Activated T-cell treated with anti-CD3 and anti-CD28 coated beads for 24 hours (primary cell): ENCODE measurements at places on chromosomes 5 and 9.

DNA sequence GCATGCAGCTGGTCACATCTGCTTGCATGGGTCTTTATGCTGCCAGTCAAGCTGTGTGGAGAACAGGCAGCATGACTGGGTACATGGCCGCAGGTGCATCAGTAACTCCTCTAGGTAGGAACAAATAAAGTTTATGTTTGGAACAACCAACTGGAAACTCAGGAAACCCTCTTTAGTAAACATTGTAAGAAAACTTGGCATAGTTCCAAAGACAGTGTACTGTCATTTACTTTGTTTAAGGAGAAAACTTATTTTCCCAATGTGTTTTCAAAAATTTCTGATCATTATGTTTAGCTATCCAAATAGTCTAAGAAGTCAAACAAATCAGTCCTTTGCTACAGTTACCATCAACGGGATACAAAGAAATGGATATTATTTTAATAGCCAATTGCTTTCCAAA, 386.0 kb downstream of the CHSY3 start:
- no peak for DNase-seq

- DNase-seq, result no peak
Measured at GRCh38 chr5:145068721-145069120, 766.4 kb downstream of the PRELID2 start.

- DNase-seq, result no peak
Measured at GRCh38 chr5:139431706-139432105, 7.6 kb downstream of the DNAJC18 start.

GRCh38 chr5:143471666-143472464, 68.4 kb upstream of the NR3C1 start:
- DNase-seq, result no peak

GRCh38 chr9:78150312-78150982, 85.4 kb upstream of the CEP78 start:
- DNase-seq, result no peak

GRCh38 chr9:70578720-70579119, 164.3 kb upstream of the KLF9 start:
- DNase-seq, result no peak

- DNase-seq, result no peak
Measured at GRCh38 chr9:112007575-112008240, 111.1 kb downstream of the UGCG start.

DNA sequence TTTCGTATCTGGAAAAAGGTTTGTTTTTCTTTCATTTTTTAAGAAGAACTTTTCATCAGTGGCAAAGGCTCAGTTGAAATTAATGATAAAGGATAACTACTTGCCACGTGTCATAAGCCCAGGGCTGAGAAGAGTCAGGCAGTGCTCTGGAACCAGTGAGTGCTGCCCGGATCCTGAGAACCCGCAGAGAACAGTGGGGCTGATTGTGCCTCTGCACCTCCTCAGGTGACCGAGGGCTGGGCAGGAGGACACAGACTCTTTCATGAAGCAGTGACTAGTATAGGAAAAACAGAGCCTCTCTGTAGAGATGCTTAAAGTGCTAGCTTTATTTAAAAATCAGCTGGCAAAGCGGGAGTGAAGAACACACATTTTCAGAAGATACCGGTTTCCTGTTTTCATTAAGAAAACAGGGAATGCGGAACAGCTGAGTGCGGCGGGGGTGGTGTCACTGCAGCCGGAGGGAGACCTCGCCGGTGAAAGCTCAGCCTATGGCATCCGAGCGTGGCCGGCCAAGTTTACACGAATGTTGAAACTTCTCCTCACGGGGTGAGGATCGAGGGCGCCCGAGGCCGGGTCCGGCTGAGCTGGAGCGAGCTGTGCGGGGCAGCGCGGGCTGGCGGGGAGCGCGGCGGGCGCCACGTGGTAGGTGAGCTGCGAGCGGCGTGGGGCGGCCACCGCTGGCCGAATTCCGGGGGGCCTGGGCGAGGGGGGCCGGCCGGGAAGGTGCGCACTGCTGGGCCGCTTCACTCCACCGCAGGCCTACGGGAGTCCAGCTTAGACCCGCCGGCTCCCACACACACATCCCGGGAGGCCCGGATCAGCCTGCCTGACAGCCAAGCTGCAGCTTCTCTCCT, 134.7 kb upstream of the DMRT1 start:
- DNase-seq, result peak; percentile 0

- DNase-seq, result no peak
Measured at GRCh38 chr5:158739951-158740757, 359.6 kb downstream of the EBF1 start.

GRCh38 chr5:76404223-76405211, 1.4 kb downstream of the IQGAP2 start:
- peak; percentile 63 for DNase-seq

- no peak for DNase-seq
Measured at GRCh38 chr5:59361454-59361853, 532.1 kb downstream of the PDE4D start.

GRCh38 chr9:136485049-136486045, 2.5 kb upstream of the SEC16A start:
- DNase-seq, result peak; percentile 78

- no peak for DNase-seq
Measured at GRCh38 chr5:79436224-79436623, 77.7 kb downstream of the HOMER1 start.

GRCh38 chr5:149496166-149496565, 55.1 kb downstream of the CSNK1A1 start:
- DNase-seq, result no peak

DNA sequence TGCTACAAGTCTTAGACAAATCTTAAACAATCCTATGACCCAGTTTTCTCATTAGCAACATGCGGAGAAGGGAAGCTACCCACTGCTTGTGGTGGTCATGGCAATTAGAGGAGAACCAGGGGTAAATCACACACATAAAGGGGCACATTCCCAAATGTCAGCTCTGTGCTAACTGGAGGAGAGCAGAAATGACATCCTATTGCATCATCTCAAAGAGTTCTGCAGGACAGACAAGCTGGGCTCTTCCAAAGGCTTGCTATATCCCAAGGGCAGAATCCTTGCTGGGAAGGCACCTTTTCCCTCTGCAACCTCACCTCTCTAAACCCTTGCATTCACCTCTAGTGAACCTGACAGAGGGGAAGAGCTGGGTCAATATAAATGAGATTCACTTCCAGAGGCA, 17.0 kb upstream of the WWC1 start:
- no peak for DNase-seq

GRCh38 chr5:73280821-73281746, 108.1 kb downstream of the TMEM174 start:
- no peak for DNase-seq

GRCh38 chr5:65855766-65856315, 70.5 kb upstream of the ERBIN start:
- no peak for DNase-seq

GRCh38 chr9:138105123-138105415, 227.5 kb downstream of the CACNA1B start:
- DNase-seq, result no peak

DNA sequence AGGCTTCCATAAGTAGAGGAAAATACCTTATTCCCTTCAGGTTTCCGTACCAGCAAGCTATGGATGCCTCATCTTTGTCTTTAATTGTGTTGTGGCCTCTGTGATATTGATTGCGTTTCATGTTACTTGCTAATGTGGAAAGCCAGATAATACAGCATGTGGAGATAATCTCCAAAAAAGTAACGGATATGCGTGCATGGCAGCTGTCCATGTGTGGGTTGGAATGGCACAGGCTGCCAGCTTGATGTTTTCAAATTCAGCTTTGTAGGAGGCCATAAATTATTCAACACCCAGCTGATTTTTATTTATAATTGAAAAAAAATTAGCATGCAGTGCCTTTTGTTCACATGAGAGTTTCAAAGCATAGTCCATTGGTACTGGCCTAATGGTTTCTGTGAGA, 144.9 kb downstream of the GIN1 start:
- DNase-seq, result no peak

GRCh38 chr5:57442080-57442839, 40.4 kb downstream of the ACTBL2 start:
- no peak for DNase-seq

DNA sequence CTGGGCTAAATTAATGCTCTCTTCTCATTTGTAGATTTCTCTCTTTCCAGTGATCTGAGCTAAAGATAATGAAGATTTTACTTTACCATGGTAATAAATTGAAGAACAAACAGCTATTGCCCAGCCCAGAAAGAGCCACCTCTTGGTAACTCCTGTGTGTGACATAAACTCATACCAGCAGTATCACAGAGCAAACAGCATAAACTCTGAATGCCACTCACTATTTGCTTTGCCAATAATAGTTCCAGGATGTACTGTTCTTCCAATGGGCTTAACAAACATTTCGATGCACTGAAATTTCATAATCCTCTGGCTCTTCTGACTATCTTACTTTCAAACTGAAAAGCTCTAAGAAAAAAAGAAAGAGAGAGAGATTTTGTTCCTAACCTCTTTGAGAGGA, 69.8 kb upstream of the RASEF start:
- DNase-seq, result no peak

DNA sequence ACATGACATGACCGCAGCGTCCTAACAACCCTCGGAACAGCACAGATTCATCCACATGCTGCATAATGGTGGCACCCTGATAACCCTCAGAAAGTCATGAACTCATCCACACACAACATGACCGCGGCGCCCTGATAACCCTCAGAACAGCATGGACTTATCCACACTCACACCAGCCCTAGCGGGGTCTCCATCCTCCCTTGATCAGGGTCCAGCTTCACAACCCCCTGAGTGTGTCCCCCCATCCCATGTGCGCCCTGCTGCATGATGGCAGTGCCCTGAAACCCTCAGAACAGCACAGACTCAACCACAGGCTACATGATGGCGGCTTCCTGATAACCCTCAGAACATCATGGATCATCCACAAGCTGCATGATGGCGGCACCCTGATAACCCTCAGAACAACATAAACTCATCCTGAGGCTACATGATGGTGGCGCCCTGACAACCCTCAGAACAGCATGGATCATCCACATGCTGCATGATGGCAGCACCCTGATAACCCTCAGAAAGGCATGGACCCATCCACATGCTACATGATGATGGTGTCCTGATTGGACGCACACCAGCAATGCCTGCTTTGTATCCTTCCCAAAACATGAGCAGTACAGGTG, 28.3 kb downstream of the SLC6A3 start:
- DNase-seq, result no peak

DNA sequence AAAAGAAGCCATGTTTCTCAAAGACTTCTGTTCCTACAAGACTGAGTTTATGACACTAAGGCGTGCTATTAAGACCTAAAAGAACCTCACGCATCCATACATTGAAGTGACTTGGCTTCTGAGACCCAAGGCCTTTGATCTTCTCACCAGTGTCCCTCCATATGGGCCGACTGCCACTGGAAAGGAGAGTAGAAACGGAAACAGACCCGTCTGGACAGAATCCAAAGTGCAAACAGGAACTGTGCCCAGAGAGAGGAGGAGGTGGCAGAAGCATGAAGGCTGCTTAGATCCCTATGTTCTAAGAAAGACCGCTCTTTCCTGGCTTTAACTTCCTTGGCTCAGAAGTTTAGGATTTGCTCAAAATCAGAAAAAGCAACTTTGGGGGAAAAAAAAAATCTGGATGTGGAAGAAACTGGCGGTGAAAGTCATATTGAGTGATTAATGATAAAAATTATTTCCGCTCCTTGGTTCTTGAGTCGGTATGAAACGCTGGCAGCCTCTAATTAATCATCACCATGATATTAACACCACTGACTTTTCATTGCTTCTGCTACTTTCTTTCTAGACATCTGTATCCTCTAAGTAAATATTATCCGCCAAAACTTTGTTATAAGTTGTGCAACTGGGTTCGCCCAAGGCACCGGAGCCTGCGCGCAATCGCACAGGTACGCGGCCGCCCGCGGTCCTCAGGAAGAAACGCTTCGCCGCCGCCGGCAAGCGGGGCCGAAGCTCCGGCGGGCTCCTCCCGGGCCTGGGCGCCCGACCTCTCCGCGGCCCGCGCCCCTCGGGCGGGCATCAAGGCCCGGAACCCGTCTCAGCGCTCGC, 726 bp downstream of the DAP start:
- peak; percentile 12 for DNase-seq

DNA sequence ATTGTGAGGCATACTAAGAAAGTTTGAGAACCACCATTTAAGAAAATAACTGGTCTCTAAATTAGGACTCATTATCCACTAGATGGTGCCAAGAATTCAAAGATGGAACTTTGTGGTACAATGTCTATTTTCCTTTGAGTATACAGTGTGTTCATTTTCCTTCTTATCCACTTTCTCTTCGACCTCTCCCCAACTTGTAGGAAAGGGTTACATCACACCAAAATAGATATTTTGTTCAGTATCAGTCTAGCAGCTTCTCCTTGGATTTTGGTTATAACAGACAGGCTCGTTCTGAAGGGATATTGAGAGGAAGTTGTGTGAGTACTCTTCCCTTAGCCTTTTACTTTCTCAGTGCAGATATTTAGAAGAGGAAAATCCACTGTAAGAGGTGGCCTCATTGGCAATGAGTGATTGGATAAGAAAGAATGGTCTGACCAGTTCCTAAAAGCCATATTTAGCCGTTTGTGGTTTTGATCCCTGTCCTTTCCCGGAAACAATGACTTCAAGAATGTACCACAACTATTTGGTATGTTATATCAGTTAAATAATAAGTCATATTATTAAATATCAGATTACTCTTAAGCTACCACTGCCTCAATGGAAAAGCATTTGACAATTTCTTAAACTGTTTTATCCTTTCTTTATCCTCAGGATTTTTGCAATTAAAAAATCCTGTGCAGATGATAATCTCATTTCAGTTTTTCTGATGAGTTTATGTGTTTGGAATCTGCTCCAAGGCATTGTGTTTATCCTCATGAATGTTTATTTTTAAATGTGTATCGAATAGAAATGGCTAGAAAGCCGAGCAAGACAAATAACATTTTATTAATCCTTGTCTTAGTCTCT, 69.0 kb upstream of the GRAMD2B start:
- DNase-seq, result no peak

- no peak for DNase-seq
Measured at GRCh38 chr5:1549475-1550030, 25.8 kb upstream of the LPCAT1 start.

DNA sequence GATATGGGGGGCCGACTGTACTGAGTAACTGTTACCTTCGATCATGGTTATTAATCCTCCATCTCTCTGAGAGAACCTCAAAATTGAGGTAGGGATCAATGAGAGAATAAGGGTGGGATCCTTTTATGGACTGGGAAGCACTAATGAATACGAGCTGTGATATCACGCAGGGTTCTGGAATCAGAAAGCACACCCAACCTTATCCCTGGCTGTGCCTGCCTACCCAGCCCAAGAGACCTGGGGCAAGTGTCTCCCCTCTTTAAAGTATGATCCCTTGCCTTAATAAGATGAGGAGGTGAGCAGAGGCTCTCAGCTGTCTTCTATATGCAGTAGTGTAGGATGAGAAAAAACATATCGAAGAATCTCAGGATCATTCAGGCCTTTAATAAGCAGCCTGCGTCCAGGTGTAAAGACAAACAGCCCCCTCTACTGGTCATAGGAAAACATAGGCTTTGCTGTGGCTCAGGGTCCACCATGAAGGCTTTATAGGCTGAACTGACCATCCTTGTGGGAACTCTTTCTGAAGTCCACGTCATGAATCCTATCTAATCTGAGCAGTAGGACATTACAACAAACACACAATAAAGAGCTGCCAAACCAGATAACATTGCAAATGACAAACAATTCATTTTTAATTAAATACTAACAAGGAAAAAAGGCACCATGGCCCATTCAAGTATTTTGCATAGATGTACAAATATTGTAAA, 16.8 kb downstream of the NIPAL4 start:
- no peak for DNase-seq

GRCh38 chr9:18190671-18191374, 283.1 kb upstream of the ADAMTSL1 start:
- no peak for DNase-seq

- peak; percentile 14 for DNase-seq
Measured at GRCh38 chr9:100098046-100098886, 534 bp downstream of the ERP44 start.

GRCh38 chr9:137294091-137294680, 7.9 kb downstream of the NRARP start:
- DNase-seq, result peak; percentile 24
